Activated CD4-positive, alpha-beta memory T cell treated with anti-CD3 and anti-CD28 coated beads for 36 hours (primary cell): ENCODE measurements at places on chromosomes 2 and 18. TPM values are rescaled to one million over a fixed set of nuclear protein-coding genes. Genes with fewer than 3 reads are reported as not detected.

Gene SFT2D3
- 3.1 TPM for total RNA-seq

GRCh38 chr2:239146011-239146641 is 254.7 kb downstream of the HDAC4 start:
- peak; percentile 22 for DNase-seq
- H3K27me3 ChIP-seq: no peaks in the 10 kb centered on the region

Gene GDF7
- total RNA-seq: 0.02 TPM

DNA sequence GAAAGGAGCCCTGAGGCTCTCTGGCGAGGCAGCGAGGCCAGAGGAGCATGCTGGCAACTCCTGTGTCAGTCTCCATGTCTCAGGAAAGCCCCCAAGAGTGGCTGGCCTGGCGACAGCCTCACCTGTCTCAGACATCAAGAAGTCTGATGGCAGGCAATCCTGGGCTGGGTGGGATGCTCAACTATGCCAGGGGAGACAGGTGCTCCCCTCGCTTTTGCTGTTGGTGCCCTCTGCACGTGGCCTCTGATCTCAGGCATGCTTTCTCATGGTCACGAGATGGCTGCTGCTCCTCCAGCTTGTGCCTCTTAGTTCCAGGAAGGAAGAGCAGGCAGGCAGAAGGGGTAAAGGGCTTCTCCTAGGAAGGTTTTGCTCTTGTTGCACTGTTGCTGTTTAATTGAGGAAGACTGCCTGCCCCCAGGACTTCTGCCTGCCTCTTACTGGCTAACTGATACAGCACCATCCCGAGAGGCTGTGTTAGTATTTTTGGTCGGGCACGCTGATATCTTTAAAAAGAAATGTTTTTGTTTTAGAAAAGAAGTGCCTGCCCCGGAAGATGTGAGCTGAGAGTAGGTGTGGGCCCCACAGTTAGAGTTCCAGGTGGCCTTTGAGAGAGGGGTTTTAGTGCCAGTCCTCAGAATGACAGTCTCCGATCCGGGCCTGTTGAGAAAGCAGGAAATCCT is 344.8 kb upstream of the HS6ST1 start:
- no peak overlapping the region for H3K4me3 ChIP-seq
- H3K27ac ChIP-seq: no peak overlapping the region
- no peaks in the 10 kb centered on the region for H3K4me1 ChIP-seq
- no peaks in the 10 kb centered on the region for H3K36me3 ChIP-seq

DNA sequence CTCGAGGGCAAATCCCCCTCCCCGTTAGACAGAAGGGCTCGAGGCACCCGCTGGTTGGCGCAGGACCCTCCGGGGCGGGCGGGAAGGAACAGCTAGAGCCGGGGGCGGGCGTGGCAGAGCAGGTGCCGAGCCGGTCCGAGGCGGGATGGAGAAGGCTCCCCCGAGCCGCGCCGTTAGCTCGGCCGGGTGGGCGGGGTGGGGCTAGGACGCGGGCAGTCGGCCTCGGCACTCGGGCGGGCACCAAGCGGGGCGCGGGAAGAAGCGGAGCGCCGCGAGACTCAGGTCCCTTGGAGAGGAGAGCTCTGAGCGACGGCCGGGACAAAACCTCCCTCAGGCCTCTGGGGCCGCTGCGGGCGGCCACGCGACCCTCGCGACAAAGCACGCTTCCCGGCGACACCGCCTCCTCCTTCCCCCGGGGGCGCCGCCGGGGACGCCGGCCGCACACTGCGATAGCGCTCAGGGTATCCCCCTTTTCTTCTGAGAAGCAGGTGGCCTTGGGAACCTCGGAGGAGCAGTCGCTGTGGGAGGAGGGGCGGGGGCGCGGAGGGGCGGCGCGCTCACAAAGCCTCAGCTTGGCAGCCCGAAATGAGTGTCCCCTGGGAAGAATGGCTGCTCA is 721 bp downstream of the FHOD3 start:
- DNase-seq: no peak
- H3K4me3 ChIP-seq: no peak overlapping the region
- no peaks in the 10 kb centered on the region for H3K36me3 ChIP-seq
- H3K4me1 ChIP-seq: no peaks in the 10 kb centered on the region
- no peak overlapping the region for H3K27ac ChIP-seq
- peaks cover 20% of the 10 kb centered on the region for H3K27me3 ChIP-seq

Gene SGPP2
- 20.8 TPM for total RNA-seq

DNA sequence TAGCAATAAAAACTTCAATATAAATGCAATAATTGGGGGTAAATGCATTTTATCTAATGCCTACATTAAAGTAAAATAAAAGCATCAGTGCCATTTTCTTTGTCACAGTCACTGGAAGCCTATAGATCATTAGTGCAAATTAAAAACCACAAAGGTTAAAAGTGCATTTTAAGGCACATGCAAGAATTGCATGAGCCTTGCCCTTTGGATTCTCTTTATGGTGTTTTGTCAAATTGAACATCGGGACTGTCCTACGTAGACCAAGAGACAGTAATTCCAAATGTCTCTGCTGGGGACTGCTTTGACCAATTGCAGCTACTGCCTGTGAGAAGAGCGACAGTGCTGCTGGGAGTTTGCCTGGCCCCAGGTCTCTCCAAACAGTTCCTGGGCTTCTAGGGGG is 130.3 kb upstream of the SATB2 start:
- H3K27ac ChIP-seq: no peak overlapping the region
- peaks cover 4% of the 10 kb centered on the region for H3K27me3 ChIP-seq
- H3K4me1 ChIP-seq: no peaks in the 10 kb centered on the region
- no peak overlapping the region for H3K4me3 ChIP-seq
- DNase-seq: no peak

DNA sequence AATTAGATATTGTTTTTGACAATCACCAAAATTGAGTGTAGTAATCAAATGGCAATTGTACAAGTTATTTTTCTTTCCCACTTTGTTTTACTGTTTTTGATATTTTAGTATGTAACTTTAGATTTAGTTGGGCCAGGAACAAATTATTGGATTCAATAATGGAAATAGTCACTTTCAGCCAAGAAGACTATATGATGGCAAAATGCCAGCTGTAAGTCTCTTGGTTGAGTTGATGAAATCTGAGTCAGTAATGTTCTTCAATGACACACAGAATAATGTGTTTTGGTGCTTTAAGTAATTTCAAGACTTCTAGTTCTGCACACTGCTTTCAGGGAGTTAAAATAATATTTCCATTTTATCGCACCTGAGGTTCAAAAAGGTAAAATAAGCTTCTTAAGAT is 2022.0 kb upstream of the CELF4 start:
- no peak for DNase-seq
- H3K36me3 ChIP-seq: no peaks in the 10 kb centered on the region
- H3K27ac ChIP-seq: no peak overlapping the region
- no peaks in the 10 kb centered on the region for H3K27me3 ChIP-seq
- H3K4me1 ChIP-seq: no peaks in the 10 kb centered on the region

Gene MAPRE3
- 4.4 TPM for total RNA-seq

Gene CELF4
- total RNA-seq: not detected

DNA sequence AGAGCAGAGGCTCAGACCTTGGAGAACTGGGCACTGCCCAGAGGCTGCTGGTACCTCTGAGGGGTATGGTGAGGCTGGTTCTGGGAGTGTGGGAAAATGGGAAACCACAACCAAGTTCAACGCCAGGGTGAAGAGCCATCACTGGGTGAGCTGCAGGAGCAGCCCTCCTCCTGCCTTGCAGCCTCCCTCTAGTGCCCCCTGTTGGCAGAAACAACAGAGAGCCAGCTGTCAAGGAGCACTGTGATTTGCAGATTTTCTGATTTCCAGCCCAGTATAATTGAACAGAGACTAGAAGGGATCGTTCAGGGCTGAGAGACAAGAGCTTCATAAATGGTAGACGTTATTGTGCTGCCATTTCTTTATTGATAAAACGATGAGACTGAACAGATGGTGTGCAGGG is 50.5 kb downstream of the MAPK4 start:
- H3K36me3 ChIP-seq: no peaks in the 10 kb centered on the region
- H3K27ac ChIP-seq: no peak overlapping the region
- H3K27me3 ChIP-seq: peaks cover 2% of the 10 kb centered on the region
- no peak overlapping the region for H3K4me3 ChIP-seq
